ENCODE measurements at places on chromosomes 13 and 19. TPM values are rescaled to one million over a fixed set of nuclear protein-coding genes. Genes with fewer than 3 reads are reported as not detected.

Gene UBE2L5
- 0.78 TPM for total RNA-seq

Gene PSG3
- total RNA-seq, result not detected

Gene SYT3
- not detected for total RNA-seq

Gene ZNF575
- 0.26 TPM for total RNA-seq

Gene ZIC5
- not detected for total RNA-seq

Gene C1QTNF9B
- not detected for total RNA-seq

Gene RYR1
- total RNA-seq, result 0.65 TPM

Gene ATP4A
- total RNA-seq, result not detected

Gene LMTK3
- total RNA-seq, result 0.11 TPM

Gene KLK12
- total RNA-seq, result not detected

Gene LAIR1
- total RNA-seq, result not detected

Gene KLK13
- total RNA-seq, result not detected

Gene SAMD4B
- 47.0 TPM for total RNA-seq

Gene SUPT5H
- total RNA-seq, result 98.4 TPM

Gene URAD
- total RNA-seq, result not detected

Gene CGB5
- not detected for total RNA-seq

Gene PLEKHA4
- 23.1 TPM for total RNA-seq

Gene YIPF2
- 93.6 TPM for total RNA-seq

Gene CYSLTR2
- not detected for total RNA-seq

Gene KIR3DL1
- not detected for total RNA-seq

Gene CADM4
- 0.26 TPM for total RNA-seq

Gene IGFL2
- total RNA-seq, result 0.11 TPM

Gene STOML3
- not detected for total RNA-seq

Gene DIAPH3
- 35.7 TPM for total RNA-seq

Gene NXNL1
- not detected for total RNA-seq

Gene MBD3L3
- total RNA-seq, result not detected

Gene BRD4
- 23.9 TPM for total RNA-seq

Gene ZNF471
- total RNA-seq, result 3.9 TPM

Gene SPACA4
- not detected for total RNA-seq

Gene PABPC3
- 0.39 TPM for total RNA-seq

Gene S1PR2
- total RNA-seq, result 15.5 TPM

Gene UBL5
- 239 TPM for total RNA-seq

Gene TMEM255B
- total RNA-seq, result 9.3 TPM

Gene IGSF23
- total RNA-seq, result 0.26 TPM

Gene RASL11A
- total RNA-seq, result 14.2 TPM

Gene NCAN
- not detected for total RNA-seq

Gene HIPK4
- total RNA-seq, result 0.39 TPM

Gene ZNF837
- 2.2 TPM for total RNA-seq

Gene LILRA6
- total RNA-seq, result not detected

Gene BEST2
- not detected for total RNA-seq

Gene LIM2
- not detected for total RNA-seq

Gene ZFP82
- 12.4 TPM for total RNA-seq

Gene RFPL4AL1
- not detected for total RNA-seq

Gene GPR12
- total RNA-seq, result not detected

Gene C19orf85
- total RNA-seq, result not detected

Gene UFM1
- total RNA-seq, result 103 TPM

Gene RFXAP
- total RNA-seq, result 4.3 TPM

Gene VSTM2B
- total RNA-seq, result not detected

Gene TGFBR3L
- 0.26 TPM for total RNA-seq

Gene ELL
- total RNA-seq, result 13.8 TPM

Gene CBARP
- total RNA-seq, result 3.6 TPM

Gene SMAD9
- total RNA-seq, result 30.6 TPM

Gene C2CD4C
- not detected for total RNA-seq

Gene GIPC1
- total RNA-seq, result 75.1 TPM
